Adrenal gland (tissue), 19 donors: ENCODE measurements at places on chromosomes 4 and X.

- DNase-seq: no peak
These were observed 44.1 kb upstream of the UPRT start for GRCh38 chrX:75229774-75230173.

DNA sequence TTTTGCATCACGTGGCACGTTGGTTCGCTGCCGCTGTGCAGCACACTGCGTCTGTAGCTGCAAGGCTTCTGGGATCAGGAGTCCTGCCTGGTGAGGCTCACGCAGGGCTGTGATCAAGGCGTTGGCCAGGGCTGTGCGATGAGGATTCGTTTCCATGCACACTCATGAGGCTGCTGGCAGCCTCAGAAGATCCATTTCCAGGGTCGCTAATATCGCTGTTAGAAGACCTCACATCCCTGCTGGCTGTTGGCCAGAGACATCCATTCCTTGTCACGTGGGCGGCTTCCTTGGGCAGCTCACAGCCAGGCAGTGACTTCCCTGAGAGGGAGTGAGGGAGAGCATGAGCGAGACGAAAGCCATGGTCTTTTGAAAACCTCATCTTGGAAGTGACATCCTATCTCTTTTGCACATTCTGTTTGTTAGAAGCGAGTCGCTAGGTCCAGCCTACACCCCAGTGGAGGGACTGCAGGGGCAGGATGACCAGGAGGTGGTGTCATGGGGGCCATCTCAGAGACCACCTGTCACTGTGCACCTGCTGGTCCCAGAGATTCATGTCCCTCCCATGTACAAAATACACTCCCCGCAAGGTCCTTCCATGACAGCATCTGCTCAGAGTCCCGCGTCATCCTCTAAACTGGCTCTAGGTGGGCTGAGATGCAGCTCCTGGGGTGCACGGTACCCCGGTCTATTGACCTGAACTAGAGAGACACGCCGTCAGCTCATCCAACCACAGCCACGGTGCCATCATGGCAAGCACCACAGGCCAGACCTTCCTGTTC is 12.2 kb downstream of the RGS12 start:
- DNase-seq: peak; percentile 64

DNA sequence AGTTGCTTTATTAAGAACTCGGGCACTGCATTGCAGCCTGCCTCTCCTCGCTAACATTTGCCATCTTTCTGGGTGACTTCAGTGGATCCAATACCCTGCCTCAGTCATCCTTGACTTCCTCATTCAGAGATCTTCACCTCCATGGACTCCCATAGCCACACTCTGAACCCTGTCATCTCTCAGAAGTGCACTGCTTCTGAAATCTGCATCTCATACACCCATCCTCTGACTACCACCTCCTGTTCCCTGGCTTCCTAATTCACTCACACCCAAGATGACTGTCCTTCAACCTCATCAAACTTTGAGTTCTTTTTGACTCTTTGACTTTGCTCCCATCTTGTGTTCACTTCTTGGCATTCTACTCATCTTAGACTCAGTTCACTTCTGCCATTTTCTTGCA is 25.3 kb upstream of the CYBB start:
- DNase-seq: no peak

DNA sequence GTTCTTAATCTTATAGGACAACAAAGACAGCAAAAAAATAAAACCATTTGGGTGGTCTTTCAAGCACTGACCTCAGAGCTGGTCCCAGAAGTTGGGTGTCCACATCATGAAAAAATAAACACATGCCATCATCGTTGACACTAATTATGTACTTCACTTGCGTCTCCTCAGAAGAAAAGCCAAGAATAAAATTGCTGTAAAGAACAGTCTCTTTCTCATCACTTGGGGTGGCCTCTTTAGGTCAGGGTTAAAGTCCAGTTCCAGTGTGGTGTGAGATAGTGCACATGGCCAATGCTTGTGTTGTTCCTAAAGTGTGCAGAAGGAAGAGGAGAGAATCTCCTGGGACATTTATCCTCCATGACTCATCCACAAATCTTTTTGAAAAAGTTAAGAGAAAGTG is 49.5 kb upstream of the IBSP start:
- no peak for DNase-seq

GRCh38 chr4:31338000-31338399 is 617.8 kb downstream of the PCDH7 start:
- DNase-seq: no peak

DNA sequence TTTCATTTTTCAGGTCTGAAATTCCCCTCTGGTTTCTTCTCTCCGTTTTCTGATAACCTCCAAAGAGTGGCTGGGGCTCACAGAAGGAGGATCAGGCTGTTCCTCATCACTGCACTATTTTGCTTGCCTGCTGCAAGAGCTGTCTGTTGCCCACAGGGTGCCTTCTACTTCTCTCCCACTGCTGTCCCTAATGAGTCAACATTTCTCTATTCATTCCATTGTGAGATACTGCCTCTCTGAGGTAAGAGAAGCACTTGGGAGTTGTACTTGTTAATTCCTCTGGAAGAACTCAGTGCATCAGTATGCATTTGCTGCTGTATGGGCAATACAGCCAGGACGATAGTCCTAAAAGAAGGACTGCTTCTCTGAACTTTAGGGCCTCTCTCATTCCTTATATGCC is 34.8 kb downstream of the CT47B1 start:
- DNase-seq: no peak

DNA sequence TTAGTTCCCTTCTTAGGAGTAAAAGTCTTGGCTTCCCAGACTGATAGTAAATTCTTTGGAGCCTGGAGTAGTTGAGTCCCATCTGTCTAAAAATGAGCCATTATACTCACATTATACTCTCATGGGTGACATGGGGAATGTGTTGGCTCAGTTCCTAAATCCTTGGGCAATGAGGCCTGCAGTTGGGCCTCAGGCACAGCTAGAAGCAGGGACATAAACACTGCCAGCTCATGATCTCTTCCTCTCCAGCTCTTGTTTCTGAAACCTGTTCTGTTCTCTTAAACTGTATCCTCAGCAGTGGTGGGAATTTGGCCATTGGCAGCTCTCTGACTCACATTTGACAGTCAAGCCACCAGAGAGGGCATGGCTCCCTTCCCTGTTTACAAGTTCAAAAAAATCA is 212.5 kb downstream of the SPATA18 start:
- peak; percentile 7 for DNase-seq

GRCh38 chr4:20618731-20619130 is 81.5 kb upstream of the PACRGL start:
- no peak for DNase-seq

- no peak for DNase-seq
These were observed 381.3 kb upstream of the INTU start for GRCh38 chr4:127251423-127251822.

GRCh38 chrX:111100191-111100590 is 4.2 kb downstream of the PAK3 start:
- DNase-seq: peak; percentile 1

DNA sequence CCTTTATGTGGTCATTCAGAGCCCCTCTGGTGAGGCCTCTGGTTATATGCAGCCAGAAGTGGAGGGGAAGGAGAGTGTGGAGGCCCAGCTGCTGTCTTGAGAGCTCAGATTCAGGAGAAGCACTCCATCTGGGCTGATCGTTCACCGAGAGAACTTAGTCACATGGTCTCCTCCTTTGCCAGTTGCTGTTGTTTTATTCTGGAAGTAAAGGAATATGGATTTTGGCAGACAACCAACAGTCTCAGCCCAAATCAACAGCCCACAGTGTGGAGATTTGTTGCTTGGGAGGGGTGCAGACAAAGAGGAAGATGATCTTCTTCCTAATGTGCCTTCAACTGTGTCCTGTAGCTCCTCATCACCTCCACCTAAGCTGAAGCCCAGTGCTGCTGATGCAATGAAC is 355.4 kb downstream of the ANK2 start:
- no peak for DNase-seq

GRCh38 chr4:141065872-141066271 is 67.4 kb downstream of the RNF150 start:
- DNase-seq: no peak

GRCh38 chr4:138114434-138114833 is 127.7 kb downstream of the SLC7A11 start:
- no peak for DNase-seq

GRCh38 chr4:12770351-12770750 is 713.8 kb downstream of the RAB28 start:
- no peak for DNase-seq

DNA sequence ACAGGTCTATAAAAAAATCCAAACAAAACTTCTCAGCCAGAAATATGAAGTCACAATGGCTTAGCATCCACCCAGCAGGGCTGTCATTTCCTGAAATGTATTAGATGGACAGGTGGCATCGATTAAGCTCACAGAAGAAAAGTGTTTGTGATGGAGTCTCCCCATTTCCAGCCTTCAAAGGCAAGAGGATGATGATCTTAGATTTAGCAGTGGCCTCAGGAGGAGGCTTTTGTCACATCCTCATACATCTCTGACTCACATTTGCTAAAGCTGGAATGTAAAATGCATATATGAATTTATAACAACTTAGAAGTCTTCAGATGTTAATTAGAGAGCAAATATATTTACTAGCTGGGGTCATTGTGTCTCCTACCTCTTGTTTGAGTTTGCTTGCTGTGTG is 441.9 kb downstream of the SPRY1 start:
- DNase-seq: no peak

GRCh38 chr4:83387012-83387411 is 52.4 kb upstream of the HPSE start:
- no peak for DNase-seq

DNA sequence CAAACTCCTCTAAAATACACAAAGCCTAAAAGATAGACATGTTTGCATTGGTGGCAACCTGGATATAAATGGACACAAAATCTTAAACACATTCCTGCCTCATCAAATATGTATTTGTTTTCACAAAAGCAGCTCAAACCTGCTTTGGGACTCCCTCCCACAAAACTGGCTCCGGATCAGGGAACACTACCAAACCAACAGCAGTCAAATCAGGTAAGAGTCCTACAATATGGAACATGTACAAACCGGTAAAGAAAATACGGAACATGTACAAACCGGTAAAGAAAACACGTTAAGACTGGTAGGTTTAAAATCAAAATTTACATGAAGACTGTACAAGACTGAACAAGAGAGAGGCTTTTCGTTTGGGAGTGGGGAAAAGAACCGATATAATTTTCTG is 4.3 kb downstream of the AMTN start:
- no peak for DNase-seq

GRCh38 chr4:1693131-1693896 is 9.2 kb upstream of the FAM53A start:
- DNase-seq: peak; percentile 78

- DNase-seq: no peak
These were observed at the start of gene PCDH7 for GRCh38 chr4:30720021-30720660. PCDH7 (plus strand) TSS chr4:30720369; CDS start chr4:30721423, 1,054 bp downstream.

DNA sequence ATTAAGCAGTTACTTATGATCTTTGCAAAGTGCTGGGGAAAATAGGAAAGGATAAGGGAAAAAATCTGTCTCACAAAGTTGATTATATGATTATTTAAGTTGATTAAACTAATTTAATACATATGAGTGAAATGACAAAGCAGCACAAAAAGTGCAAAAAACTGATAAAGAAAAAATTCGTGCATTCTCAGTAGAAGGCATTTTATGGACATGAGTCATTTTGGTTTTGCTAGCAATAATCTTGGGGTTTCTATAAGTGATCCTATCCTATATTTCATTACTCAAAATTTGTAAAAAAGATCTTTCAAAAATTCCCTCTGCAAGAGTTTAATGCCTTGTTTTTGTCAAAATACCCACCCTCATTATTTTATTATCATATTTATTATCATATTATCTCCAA is 224.2 kb upstream of the ANXA10 start:
- DNase-seq: no peak

- no peak for DNase-seq
These were observed 18.4 kb downstream of the IL21 start for GRCh38 chr4:122602277-122603142.

DNA sequence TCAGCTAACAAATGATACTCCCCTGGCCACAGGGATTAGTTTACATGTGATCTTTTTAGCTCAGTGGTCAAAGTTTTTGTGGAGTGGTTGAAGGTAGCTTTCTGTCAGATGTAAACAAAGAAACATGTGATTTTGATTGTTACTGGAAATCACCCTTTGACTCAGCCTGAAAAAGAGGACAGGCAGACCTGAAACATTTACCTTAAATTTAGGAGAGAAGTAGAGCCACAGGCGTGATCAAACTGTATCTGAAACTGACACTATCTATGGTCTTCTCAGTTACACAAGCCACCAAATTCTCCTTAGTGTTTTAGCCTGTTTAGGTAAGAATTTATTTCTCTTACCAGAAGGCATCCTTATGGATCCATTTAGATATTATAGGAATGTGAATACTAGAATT is 136.7 kb downstream of the CBLL2 start:
- DNase-seq: no peak

- no peak for DNase-seq
These were observed 46.5 kb downstream of the SNX25 start for GRCh38 chr4:185255868-185256267.

GRCh38 chrX:8820910-8821527 is 19.8 kb upstream of the FAM9A start:
- no peak for DNase-seq

- DNase-seq: no peak
These were observed 22.7 kb upstream of the SRD5A3 start for GRCh38 chr4:55323375-55323774.

DNA sequence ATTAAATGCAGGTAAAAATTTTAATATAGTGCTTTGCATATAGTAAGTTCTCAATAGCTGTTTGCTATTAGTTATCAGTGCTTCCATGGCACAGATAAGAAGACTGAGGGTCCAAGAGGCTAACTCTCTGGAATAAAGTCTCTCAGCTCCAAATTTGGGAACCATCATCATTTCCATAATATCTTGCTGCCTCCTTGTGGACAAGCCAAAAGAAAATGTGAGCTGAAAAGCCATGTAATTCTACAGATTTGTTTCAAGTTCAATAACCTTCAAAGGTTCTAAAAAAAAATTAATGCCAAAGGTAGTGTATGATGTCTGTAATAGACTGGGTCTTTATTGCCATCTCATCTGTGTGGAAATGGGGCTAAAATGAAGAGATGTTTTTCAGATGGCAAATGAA is 136.9 kb upstream of the VCX start:
- no peak for DNase-seq

GRCh38 chrX:101347859-101348451 is 587 bp downstream of the TIMM8A start:
- DNase-seq: no peak

DNA sequence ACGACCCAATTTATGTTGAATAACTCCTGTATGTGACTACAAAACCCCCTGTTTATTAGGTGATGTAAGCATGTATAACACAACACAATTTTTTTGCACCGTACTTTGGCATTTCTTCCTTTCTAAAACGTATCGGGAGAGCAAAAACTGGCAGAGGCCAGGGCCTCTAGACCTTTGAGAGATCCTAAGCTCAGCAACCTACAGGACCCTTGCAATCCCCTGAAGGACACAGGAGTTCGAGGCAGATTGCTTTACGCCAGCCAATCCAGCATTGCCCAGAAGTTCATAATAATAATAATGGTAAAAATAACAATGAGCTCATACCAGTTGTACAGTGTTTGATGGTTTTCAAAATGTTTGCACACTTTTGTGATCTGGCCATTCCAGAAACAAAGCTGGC is 7.7 kb downstream of the NKX3-2 start:
- no peak for DNase-seq

GRCh38 chr4:148944136-148944838 is 502.1 kb upstream of the NR3C2 start:
- no peak for DNase-seq
